ENCODE measurements at places on chromosomes 2 and 18.

DNA sequence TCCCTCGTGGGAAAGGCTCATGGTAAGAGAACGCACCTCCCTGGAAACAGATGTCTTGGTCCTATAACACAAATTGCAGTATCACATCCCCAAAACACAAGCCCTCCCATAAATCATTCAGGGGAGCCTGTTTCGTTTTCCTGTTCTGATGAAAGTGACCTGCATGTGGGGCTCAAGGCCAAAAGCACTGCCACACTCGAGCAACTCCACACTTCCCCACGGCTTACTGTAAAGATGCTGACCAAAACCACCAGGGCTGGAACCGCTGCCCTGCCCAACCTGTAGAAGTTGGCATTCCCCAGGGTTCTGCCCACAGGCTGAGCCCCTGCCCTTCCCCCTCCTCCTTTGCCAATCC, 139.7 kb downstream of the BCL11A start:
- DNase-seq, result no peak

GRCh38 chr2:12895017-12895416, 178.3 kb downstream of the TRIB2 start:
- DNase-seq, result no peak

DNA sequence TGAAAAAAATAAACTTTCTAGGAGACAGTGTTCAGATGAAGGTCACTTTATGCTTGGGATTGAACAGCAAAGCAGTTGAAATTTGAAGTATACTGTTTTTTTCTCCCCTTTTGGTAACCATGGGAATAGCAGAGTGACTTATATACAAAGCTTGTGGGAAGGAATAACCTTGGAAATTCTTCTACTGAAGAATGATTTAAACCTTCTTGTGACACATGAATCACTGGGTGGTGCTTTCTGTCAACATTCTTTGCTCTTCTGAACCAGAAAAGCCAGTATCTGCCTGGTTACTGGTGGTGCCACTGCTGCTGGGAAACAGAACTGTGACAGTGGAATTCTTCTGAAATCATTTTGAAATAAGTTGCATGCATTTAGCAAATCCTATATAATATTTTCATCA, 39.4 kb upstream of the RND3 start:
- DNase-seq, result no peak

DNA sequence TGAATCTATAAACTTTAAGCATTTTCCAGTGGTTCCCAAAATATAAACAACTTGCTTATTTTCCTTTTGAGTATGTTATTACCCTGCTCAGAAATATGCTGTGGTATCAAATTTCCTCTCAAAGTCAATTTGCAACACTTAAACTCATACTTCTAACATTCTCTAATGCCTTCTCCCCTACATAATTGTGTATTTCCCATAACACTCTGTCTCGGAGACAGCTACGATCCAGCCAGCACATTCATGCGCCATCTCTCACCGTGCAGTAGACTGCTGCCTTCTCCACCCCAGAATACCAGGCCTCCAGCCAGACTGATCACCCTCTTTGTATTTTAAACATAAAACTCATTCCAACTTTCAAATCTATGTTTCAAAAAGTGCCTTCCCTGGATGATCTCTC, 41.8 kb downstream of the TIMM21 start:
- DNase-seq, result no peak

DNA sequence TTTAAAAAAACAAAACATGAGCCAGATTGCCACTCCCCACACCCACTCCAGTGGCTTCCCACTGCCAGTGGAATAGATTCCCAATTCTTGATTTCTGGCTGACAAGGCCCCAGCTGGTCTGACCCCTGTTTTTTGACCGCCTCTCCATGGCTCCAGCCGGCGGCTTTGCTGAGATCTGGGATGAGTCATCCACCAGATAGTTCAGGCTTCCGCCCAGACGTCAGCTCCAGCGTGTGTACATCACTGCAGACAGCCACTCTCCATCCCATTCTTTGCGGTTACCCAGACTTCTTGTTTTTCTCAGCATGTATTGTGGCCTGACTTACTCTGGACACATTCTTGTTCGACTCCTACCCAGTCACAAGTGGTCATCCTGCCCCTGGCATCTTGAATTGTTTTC, 227.9 kb downstream of the GBX2 start:
- DNase-seq, result no peak

DNA sequence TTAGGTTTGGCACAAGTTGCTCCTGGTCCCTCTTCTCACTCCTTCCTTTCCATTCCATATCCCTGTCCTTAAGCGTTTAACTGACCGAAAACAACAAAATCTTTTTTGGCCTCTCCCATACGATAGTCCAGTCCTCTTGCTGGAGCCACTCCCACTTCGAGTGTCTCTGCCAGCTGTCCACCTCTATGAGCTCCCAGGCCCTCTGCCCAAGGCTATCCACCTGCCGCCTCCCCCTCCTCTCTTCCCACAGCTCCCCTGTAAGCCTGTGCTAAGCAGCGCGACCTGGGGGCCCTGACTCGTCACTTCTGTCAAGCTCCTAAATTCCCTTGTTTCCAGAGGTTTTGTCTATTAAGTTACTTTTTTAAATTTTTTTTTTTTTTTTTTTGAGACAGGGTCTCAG, 47.0 kb upstream of the FOSL2 start:
- no peak for DNase-seq

- no peak for DNase-seq
Observed at GRCh38 chr2:18169121-18169892, 290.8 kb downstream of the KCNS3 start.

DNA sequence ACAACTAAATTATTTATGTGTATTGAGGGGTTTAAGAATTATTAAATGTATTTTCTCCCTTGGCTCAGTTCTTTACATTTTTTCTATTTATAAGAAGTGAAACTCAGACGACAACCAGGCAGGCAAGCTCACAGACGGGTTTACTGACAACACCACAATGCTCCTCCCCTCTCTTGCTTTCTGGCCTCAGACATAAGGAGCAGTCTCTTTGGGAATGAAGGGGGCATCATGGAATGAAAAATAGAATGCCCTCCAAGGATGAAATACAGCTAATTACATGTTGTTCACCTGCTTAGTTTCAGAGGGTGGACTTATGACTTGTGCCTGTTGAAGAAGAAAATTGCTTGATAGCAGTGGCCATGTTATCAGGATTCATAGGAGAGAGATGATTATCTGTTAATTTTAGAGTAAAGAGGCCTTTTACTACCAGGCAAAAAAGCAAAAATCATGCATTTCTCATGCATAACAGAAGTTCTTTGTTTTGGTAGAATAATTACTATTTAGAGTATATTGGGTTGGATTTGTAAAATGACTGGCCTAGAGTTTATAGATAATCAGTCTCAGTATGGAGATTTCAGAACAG, 172.1 kb upstream of the LRRTM1 start:
- no peak for DNase-seq
